Ascending aorta (tissue), 2 donors: ENCODE measurements at places on chromosomes 11 and 22. TPM values are rescaled to one million over a fixed set of nuclear protein-coding genes. Genes with fewer than 3 reads are reported as not detected.
A peak's percentile ranks its signal among the peaks of the same experiment; 100 is the strongest.

DNA sequence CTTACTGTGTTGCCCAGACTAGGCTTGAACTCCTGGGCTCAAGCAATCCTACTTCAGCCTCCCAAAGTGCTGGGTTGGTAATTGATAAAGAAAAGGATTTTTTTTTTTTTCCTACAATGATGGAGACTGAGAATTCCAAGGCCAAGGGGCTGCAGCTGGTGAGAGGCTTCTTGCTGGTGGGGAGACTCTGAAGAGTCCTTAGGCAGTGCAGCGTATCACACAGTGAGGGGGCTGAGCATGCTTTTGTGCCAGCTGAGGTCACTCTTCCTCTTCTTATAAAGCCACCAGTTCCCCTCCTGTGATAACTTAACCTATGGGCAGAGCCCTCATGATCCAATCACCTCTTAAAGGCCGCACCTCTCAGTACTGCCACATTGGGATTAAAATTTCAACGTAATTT lies 28.2 kb upstream of the CCDC81 start:
- DNase-seq, result no peak

DNA sequence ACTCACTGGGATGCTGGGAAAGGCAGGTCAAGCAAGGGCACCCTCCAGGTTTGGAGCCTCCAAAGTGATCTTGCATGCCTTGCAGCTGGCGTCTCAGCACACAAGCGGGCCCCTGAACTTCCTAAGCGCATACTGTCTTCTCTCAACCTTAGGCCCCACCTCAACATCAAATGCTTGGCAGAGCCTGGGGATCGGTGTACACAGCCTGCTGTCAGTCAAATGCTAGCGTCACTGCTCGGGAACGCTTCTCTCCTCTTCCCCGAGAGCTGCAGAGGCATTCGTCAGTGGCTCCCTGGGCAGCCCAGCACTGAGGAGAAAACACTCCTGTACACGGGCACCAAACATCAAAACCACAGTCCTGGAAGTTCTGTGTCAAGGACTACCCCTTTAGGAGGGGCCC lies 124.9 kb downstream of the C11orf58 start:
- no peak for DNase-seq

- DNase-seq, result no peak
Observed at GRCh38 chr11:33718440-33718839, 17.8 kb downstream of the CD59 start.

DNA sequence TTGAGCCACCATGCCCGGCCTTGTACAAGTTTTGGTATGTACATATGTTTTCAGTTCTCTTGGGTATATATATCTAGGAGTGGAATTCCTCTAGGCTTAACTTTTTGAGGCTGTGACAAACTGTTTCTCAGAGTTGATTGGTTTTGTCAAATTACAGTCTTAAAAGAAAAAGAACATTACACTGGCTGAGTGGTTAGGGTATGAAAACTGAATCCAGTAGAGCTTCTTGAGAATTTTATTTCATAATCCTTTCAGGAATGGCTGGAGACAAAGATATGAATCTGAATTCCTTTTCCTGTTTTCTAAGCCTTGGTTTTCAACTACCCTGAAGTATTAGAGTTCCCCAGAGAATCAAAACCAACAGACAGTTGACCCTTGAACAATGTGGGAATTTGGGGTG lies 6.5 kb downstream of the METTL15 start:
- DNase-seq, result no peak

- no peak for DNase-seq
Observed at GRCh38 chr11:5291207-5291838, 10.4 kb downstream of the OR51B4 start.

DNA sequence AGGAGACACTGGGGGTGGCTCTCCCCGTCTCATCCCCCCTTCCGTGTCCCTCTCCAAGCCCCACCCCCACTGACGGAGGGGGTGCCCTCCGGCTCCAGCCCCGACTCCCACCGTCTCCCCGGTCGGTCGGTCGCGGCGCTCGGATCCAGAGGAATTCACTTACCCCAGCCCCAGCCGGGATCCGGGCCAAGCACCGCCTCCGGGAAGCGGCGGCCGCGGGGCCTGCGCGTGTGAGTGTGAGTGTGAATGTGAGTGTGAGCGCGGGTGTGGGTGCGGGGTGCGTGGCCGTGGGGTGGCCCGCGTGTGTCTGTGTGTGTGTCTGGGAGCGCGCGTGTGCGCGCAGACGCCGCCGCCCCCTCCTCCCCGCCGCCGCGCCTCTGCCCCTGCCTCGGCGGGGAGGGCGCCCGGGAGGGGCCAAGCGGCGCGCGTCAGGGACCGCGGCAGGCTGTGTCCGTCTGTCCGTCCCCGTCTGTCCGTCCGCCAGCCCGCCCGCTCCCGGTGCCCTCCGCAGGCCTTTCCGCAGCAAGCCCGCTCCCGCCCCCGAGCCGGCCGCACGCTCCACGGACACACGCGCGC lies at the start of gene ELFN2:
TSS of gene ELFN2 (minus strand) at position 345 of the 576 bp plus-strand sequence. CDS start 51,945 bp downstream, outside the sequence.
- DNase-seq, result no peak

GRCh38 chr11:20707876-20708275 lies 38.5 kb downstream of the NELL1 start:
- DNase-seq, result no peak

DNA sequence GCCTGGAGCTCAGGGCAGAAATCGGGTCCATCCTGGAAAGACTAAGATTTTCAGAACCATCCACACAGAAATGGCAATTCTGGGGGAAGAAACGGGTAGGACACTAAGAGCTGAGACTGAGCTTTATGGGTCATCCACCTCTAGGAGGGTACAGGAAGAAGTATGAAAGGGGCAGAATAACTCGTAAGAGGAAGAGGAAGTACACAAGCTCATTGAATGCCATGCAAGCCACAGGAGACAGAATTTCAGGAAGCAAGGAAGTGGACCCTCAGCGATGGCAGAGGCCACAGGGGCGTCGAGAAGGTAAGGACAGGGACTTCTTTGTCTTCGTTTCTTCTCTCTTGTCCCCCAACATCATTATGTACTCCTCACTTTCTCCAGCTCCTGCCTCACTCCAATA lies 169.6 kb downstream of the MAML2 start:
- no peak for DNase-seq

GRCh38 chr11:63869683-63870082 lies 30.8 kb downstream of the MARK2 start:
- no peak for DNase-seq

DNA sequence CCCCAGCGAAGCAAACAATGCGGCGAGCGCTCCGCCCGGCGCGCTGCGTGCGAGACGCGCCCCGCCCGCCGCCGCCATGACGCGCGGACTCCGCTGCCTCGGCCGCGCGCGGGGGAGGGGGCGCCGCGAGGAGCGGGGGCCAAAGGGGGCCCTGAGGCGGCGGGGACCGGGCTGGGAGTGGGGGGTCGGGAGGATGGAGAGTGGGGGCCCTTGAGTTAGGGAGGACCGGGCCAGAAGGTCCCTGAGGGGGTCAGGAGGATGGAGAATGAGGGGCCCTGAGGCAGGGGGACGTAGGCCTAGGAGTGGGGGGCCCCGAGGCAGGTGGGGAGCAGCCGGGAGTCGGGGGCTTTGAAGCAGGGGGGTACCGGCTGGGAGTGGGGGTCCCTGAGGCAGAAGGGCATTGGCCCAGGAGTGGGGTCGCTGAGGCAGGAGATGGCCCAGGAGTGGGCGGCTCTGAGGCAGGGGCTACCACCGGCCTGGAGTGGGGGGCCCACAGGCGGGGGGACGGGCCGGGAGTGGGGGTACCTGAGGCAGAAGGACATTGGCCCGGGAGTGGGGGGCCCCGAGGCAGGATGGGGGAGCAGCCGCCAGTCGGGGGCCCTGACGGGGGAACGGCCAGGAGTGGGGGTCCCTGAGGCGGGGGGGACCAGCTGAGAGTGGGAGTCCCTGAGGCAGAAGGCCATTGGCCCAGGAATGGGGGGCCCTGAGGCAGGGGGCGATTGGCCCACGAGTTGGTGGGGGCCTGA lies at the start of gene BRD1:
TSS of gene BRD1 (minus strand) at position 21 of the 746 bp plus-strand sequence. CDS start 3,556 bp downstream, outside the sequence.
- DNase-seq, result no peak

DNA sequence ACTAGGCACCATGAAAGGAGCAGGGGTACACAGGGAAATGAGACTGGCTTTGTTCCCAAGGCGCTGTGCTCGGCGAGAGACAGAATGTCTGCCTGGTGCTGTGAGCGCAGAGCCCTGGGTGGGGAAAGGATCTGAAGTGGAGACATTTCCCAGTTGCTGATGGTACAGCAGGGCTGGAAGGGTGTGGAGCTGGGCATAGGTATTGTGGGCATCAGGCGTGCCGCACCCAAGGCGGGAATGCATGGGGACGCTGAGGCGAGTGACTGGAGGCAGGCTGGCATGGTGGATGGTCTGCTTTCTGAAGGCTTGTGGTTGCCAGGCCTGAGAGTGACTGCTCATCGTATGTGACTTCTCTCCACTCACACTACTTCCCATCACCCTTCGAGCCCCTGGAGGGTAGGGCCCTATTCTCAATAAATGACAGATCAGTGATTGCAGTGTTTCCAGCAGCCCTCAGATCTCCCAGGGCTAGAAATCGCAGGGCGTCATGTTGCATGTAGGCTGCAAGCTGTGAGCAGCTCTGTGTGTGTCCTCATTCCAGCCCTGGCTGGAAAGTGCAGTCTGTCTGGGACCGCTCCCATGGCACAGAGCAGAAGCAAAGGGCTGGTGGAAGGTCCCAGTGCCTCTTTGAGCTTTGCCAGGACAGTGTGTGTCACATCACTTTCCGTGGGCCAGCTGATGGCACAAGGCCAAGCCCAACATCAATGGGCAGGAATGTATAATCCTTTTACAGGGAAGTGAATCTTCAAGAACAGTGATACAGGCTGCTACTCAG lies 67.7 kb downstream of the TBC1D22A start:
- peak; percentile 51 for DNase-seq

DNA sequence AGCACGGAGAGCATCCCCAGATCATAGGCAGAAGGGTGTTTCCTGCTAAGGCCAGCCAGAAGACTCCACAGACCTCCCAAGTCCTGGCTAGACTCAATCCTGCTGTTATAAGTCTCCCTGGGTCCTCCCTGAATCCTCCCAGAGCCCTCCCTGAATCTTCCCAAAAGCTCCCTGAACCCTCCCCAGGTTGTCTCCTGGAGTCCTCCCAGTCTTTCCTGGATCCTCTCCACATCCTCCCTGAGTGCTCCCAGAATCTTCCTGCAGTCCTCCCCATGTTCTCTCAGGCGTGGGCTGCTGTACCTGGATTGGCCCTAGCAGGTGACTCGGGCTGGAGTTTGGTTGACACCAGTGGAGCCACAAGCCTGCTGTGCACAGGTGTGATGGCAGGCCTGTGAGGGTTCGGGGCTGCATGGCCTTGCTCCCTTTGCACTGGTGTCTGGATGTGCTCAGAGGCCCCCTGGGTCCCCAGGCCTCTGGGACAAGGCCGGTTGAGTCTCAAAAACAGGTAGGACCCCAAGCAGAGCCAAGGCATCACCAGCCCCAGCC lies 11.6 kb downstream of the GP1BB start:
- DNase-seq, result no peak

DNA sequence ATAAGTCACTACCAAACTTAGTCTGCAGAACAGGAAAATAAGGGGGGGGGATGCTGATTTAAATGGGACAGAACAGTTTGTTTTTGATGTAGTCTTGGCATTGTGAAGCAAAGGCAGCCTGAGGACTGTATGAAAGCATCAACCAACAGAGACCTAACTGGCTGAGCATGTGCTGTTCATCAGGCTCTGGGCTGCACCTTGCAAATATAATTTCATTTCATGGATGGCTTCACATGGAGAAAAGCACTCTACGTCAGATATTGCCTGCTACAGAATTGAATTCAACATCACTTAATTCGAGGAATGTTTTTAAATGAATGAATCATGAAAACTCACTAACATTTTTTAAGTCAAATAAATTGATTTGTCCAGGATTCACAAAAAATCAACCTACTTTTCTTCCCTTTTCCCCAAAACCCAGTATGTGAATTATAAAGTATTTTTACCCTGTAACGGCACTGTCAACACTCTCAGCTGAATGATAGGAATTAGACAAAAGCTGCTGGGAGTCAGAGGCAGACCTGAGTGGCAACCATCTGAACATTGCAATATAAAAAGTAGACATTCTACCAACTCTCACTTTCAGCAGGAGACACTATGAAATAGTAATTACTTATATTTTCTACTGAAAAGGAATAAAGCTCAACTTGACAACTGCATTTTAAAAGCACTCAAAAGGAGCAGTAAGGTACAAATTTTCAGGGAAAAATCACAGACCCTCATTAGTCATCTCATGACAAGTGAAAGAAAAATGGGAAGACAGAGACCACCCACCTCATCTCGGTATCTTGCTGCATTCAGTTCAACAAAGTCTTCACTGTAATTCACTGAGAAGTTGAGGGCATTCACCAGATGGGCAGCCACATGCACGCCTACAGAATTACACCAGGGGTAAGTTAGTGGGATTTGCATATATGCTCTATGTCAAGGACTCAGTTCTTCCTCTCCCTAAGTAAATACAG lies 47.5 kb downstream of the NOX4 start:
- DNase-seq, result no peak

GRCh38 chr11:83047515-83048225 lies 24.0 kb downstream of the RAB30 start:
- no peak for DNase-seq

GRCh38 chr22:39717099-39717498 lies 146.5 kb downstream of the CACNA1I start:
- no peak for DNase-seq

GRCh38 chr11:3962406-3962840 lies 107.0 kb downstream of the STIM1 start:
- DNase-seq, result no peak

DNA sequence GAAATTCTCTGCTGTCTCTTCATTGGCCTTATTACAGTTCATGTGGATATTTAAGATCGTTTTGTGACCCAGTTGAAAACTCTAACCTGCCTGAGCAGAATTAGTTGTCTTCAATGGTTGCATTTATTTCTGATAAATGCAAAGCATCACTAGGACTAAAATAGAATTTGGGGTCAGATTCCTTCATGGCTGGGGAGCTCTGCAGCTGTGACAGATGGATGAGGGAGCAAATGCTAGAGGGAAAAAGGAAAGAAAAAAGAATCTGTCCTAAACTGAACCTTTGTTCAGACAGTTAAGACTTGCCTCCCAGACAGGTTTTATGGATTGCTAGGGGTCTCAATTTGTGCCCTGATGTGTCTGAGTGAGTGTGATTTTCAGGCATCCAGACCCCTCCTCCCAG lies 113.0 kb downstream of the SYT9 start:
- DNase-seq, result no peak

The KCNJ1 gene
- not detected for total RNA-seq

The OSBP2 gene
- total RNA-seq, result 0.53 TPM

The DCDC1 gene
- total RNA-seq, result not detected

The LRRN4CL gene
- 12.1 TPM for total RNA-seq

The RELA gene
- total RNA-seq, result 115 TPM

The KCNK4 gene
- total RNA-seq, result not detected

The MPPED2 gene
- 5.3 TPM for total RNA-seq

The DRG1 gene
- 6.9 TPM for total RNA-seq

The BIRC3 gene
- 2.8 TPM for total RNA-seq

The MUC6 gene
- not detected for total RNA-seq

The TMEM191C gene
- total RNA-seq, result not detected
